ENCODE measurements at places on chromosomes 2 and 18. TPM values are rescaled to one million over a fixed set of nuclear protein-coding genes. Genes with fewer than 3 reads are reported as not detected.

DNA sequence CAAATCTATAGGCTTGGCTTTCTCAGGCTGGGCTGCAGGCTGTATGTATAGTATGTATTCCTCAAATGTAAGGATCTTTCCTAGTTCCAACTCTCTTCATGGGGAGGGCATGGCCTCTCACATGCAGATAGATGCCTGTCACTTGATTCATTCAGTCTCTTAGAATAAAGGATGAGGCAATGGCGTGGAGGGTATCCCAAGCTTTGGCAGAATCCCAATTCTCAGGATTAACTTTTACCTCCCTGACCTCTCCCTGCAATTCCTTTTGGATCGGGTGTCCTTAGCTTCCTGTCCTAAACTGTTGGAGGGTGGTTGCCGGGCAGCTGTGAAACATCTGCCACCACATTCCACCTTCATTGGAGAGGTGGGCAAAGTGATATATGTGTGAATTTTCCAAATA is 80.3 kb downstream of the INSIG2 start:
- DNase-seq: no peak

- DNase-seq: no peak
Observed at GRCh38 chr2:182020286-182021070, 34.8 kb downstream of the PPP1R1C start.

DNA sequence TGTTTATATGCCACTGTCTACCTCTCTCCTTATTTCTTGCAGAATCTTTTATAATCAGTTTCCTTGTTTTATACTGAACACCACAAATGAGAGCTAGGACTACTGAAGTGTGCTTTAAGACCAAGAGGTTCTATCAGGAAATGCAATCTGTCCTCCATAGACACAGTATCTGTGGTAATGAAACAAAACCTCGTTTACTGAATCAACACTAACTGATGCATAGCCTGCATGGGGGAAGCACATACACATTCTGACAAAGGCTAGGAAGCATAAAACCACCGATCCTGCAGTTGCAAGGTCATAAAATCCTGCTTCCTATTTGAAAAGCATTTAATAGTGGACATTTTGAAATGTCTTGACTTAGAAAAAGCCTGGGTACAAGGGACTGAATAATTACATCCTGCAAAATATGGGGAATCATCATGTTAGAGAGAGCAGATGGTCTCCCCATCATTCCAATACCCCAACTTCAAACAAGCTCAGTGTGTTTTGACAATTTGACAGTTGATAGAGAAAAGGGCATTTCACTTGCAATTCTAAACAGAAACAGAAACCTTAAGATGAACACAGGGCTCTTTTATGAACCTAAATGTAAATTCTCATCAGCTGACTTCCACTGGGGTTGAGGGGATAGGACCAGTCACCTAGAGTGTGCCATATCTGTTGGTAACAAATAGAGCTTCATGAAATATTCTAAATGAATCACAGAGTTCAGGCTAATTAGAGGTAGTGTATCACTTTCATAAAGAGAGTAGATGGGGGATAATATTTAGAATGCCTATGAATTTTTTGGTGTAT is 1845.6 kb upstream of the PIK3C3 start:
- DNase-seq: no peak

GRCh38 chr2:157228946-157229345 is 28.6 kb upstream of the GALNT5 start:
- no peak for DNase-seq

SEMA4F gene
- 7.1 TPM for total RNA-seq

- DNase-seq: no peak
Observed at GRCh38 chr2:109702250-109702985, 88.3 kb downstream of the SOWAHC start.

GRCh38 chr2:31581124-31581795 is 522 bp upstream of the SRD5A2 start:
- DNase-seq: no peak

CENPO gene
- total RNA-seq: 22.7 TPM

FOXI3 gene
- not detected for total RNA-seq

SH3BP4 gene
- total RNA-seq: 28.2 TPM

NPC1 gene
- total RNA-seq: 43.3 TPM

DNA sequence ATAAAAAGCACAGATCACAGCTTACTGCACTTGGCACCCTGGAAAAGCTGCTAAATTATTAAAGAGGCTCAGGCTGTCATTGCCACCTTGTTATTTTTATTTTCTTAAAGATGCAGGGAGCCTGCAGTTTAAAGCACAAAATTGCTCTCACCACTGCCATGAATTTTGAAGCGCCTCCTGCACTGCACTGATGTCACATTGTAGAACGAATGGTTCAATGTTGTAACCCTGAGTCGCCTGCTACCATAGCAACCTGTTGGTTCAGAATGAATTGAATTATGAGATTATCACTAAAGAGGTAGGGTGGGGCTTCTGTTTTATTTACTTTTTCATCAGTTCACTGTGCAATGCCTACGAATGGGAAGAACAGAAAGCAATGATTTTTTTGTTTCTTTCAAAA is 16.5 kb downstream of the SCG2 start:
- no peak for DNase-seq

PSMA8 gene
- total RNA-seq: not detected

- DNase-seq: no peak
Observed at GRCh38 chr2:241844831-241845578, 13.7 kb downstream of the PDCD1 start.

DNA sequence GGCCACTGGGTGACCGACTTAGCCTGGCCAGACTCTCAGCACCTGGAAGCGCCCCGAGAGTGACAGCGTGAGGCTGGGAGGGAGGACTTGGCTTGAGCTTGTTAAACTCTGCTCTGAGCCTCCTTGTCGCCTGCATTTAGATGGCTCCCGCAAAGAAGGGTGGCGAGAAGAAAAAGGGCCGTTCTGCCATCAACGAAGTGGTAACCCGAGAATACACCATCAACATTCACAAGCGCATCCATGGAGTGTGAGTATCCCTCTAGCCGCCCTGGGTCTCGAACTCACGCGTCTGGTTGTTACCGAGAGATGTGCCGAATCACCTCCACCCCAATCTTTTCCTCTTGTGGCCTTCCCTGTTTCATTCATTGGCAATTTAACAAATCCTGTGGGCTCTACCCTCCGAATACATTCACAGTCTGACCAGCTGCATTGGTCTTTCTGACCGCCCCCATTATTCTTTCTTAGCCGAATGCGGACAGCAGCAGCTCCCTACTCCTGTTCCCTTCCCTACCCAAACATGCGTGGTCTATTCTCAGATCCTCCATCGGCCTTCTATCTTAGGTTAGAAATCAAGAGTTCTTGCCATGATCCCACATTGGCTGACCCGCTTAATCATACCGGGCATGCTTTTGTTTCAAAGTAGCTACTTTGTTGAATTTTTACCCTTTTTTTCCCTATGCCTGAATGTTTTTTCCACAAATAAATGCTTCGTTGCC is 631 bp downstream of the RPL31 start:
- no peak for DNase-seq

GRCh38 chr18:76487782-76488181 is 7.3 kb downstream of the ZNF516 start:
- DNase-seq: no peak

EFEMP1 gene
- total RNA-seq: 872 TPM

DNA sequence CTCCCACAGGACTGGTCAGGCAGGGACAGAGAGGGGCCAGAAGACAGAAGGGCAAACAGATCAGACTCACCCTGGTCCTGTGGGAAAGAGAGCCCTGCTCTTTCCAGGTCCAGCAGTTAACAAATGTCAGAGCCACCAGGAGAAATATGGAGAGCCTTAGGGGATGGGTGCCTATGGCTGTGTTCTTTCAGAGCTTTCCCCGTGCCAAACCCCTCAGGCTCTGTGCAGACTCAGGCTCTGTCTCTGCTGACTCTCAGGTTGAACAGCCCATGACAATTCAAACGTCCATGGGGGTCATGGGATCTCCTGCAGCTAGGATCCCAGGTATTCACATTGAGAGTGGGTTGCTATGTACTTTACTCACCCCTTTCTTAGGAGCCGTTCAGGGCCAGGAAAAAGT is 120.8 kb upstream of the ERBB4 start:
- DNase-seq: no peak

DNA sequence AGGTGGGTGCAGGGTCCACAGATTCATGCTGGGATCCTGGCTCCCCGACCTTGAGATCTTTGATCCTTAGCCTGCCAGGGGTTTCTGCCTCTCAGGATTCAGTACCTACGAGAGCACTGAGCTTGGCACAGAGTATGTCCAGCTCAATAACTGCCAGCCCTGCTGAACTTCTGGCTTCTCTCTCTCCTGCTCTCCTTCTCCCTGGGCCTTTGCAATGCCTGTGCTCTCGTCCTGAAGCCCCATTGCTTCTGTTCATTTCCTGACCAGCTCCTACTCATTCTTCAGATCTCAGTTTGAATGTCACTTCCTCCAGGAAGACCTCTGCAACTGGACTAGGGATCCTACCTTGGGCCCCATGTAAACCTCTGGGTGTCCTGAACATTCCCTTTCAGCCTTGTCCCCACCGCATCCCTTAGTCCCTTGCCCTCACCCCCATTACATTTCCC is 113.8 kb upstream of the HAAO start:
- DNase-seq: no peak

KCNK3 gene
- total RNA-seq: 1.2 TPM

- no peak for DNase-seq
Observed at GRCh38 chr2:71592181-71592711, 138.9 kb downstream of the DYSF start.

CIDEA gene
- not detected for total RNA-seq

POTEF gene
- not detected for total RNA-seq

CFAP221 gene
- total RNA-seq: not detected

- no peak for DNase-seq
Observed at GRCh38 chr2:18169121-18169892, 290.8 kb downstream of the KCNS3 start.

CCDC121 gene
- total RNA-seq: 3.8 TPM

DSG4 gene
- not detected for total RNA-seq

DNA sequence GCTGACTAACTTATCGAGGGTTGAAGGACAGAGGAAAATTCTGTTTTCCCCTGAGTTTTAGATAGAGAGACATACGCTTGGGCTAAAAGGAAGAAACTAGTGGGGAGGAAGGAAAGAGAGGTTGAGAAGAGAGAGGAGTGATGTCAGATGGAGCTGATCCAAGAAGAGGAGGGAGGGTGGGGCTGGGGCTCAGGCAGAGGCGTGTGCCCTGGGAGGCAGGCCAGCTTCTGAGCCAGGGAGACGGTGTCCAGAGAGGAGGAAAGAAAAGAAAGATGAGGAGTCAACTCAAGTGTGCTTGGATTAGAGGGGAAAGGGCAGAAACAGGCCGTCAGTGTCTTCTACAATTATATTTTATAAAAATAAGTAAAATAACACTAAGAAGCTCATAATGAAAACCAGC is 56.2 kb downstream of the EMILIN2 start:
- no peak for DNase-seq

GRCh38 chr2:88683160-88684021 is 8.1 kb upstream of the RPIA start:
- no peak for DNase-seq

DNA sequence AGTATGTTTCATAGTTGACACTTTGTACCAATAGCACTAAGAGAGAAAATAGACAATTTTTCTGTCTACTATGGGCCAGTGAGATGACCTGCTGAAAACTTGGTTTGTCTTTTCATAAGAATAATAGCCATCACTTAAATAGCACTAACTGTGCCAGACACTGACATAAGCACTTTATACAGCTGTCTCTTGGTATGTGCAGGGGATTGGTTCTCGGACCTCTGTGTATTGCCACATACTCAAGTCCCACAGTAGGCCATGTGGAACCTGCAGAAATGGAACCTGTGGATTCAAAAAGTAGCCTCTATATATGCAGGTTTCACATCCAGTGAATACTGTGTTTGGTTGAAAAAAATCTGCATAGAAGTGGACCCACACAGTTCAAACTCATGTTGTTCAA is 126.7 kb downstream of the XRCC5 start:
- DNase-seq: no peak

DNA sequence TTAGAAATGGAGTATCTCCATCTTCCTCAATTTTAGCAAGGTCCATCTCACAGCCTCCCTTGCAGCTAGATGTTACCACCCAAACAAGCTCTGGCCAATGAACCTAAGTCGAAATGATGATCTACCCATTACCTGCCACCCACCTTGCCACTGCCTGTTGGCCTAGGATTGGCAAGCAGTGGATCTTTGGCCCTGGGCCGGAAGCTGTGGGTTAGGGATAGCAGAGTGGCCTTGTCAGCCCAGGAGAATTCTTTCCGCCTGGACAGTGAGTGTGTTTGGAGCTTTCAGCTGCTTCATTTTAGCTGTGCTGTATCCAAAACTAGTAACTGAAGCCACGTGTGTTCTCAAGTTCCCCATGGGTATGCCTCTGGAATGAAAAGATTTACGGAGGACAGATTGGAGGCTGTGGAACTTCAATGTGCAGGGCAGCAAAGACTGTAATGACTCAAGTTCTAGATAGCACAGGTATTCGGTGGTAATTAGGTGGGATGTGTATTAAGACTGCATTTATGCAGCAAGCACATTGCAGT is 7.7 kb upstream of the PARD6G start:
- DNase-seq: no peak

- no peak for DNase-seq
Observed at GRCh38 chr2:110771547-110772382, 39.4 kb downstream of the ACOXL start.

DNA sequence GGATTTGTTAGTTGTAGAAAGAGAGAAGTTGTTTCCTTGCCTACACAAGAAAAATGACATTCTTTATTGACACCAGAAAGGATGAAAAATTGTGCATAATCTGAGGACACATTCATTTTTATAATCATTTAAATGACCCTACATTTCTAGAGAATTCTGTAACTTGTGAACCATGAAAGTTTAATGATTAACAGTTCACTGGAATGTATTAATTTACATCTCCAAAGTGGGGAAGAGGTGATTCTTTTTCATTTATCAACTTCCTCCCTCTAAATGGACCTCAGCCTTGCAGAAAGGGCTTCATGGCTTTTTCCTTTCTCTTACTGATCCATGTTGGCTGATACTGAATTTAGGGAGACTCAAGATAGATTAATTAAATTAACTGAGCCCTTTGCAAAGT is 565.2 kb upstream of the LINC00305 start:
- no peak for DNase-seq

RAB6C gene
- total RNA-seq: not detected

- no peak for DNase-seq
Observed at GRCh38 chr2:55567298-55567697, 47.8 kb downstream of the CFAP36 start.

- DNase-seq: no peak
Observed at GRCh38 chr2:213991453-213992108, 419.3 kb upstream of the VWC2L start.

CYP27C1 gene
- not detected for total RNA-seq

- DNase-seq: no peak
Observed at GRCh38 chr2:105538840-105539239, 140.0 kb upstream of the FHL2 start.

HNMT gene
- total RNA-seq: 17.0 TPM

DNA sequence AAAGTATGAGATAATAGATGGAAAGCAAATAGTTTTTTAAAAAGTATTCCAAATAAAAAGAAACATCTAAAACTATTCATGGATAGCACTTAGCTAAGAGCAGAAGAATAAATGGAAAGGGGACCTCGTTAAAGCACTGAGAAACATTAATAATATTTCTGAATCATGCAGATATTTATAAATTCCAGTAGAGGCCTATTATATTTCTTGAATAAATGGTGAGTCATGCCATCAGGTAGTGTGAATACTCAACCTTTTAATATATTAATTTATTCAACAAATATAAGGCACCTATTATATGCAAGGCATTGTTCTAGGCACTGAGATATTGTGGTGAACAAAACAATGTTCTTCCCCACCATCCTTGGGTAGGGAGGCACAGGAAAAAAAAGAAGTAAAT is 53.8 kb downstream of the ICA1L start:
- no peak for DNase-seq

GRCh38 chr18:73594749-73595148 is 552.9 kb downstream of the FBXO15 start:
- DNase-seq: no peak

Data from NCI-H460 (cell line).